ENCODE measurements at places on chromosomes 6 and 20. TPM values are rescaled to one million over a fixed set of nuclear protein-coding genes. Genes with fewer than 3 reads are reported as not detected.

Gene ADGRF4
- under 0.01 TPM for total RNA-seq

Gene SLC17A1
- not detected for total RNA-seq

Gene OR2B6
- total RNA-seq = 0.17 TPM

Gene ZNF451
- total RNA-seq = 74.6 TPM

Gene LY6G6F
- not detected for total RNA-seq

Gene NKAPL
- 3.3 TPM for total RNA-seq

GRCh38 chr6:37483917-37484785 is 15.5 kb downstream of the CCDC167 start:
- no peak overlapping the region for H3K27ac ChIP-seq
- no peaks in the 10 kb centered on the region for H3K4me1 ChIP-seq
- no peaks in the 10 kb centered on the region for H3K27me3 ChIP-seq
- DNase-seq = peak; percentile 25

DNA sequence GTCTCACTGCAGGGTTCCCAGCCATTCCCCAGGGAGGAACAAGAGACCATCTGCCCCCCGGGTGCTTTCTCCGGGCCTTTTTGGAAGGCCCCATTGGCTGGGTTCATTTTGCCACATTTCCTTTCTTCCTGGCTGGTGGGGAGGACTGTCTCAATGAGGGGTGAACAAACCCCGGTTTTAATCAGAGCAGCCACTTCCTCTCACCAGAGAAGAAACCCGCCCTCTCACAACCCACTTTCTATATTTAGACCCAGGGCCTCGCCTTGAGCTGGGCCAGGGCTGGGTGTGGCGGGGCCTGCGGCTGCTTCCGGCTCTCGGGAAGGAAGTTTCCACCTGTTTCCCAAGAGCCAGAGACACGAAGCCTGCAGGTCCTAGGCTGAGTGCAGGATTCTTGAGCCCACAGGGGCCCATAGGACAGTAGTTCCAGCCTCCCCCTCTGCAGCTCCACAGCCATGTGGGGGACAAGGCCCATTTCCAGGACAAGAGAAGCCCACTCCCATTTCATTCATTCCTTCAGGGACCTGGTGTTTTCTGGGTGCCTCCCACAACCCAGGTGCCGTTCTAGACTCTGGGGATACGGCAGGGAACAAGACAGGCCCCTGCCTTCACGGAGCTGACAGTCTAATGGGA is 41.8 kb downstream of the RBM38 start:
- no peak for DNase-seq
- H3K4me3 ChIP-seq = no peak overlapping the region
- no peak overlapping the region for H3K27ac ChIP-seq
- no peaks in the 10 kb centered on the region for H3K27me3 ChIP-seq
- no peaks in the 10 kb centered on the region for H3K36me3 ChIP-seq
- no peaks in the 10 kb centered on the region for H3K4me1 ChIP-seq

DNA sequence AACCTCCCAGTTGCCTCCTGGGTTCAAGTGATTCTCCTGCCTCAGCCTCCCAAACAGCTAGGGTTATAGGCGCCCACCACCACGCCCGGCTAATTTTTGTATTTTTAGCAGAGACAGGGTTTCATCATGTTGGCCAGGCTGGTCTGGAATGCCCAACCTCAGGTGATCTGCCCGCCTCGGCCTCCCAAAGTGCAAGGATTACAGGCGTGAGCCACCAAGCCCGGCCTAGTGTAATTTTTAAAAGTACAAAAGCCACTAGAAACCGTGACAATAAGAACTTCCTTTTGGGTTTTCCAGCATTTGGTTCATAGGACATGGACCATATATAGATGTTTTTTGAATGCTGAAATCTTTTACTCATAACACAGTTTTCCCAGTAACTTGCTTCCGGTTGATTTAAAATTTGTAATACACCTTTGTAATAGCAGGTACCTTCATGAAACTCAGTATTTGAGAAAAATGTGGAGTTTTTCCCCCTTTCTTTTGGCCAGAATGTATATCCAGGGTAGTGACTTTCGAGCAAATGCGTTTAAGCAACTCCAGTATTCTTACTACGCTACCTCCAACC is 467 bp downstream of the PXT1 start:
- peak overlapping the region; percentile 91 for H3K4me3 ChIP-seq
- peak overlapping the region; percentile 97 for H3K27ac ChIP-seq
- H3K36me3 ChIP-seq = no peaks in the 10 kb centered on the region
- peaks cover 8% of the 10 kb centered on the region for H3K4me1 ChIP-seq

DNA sequence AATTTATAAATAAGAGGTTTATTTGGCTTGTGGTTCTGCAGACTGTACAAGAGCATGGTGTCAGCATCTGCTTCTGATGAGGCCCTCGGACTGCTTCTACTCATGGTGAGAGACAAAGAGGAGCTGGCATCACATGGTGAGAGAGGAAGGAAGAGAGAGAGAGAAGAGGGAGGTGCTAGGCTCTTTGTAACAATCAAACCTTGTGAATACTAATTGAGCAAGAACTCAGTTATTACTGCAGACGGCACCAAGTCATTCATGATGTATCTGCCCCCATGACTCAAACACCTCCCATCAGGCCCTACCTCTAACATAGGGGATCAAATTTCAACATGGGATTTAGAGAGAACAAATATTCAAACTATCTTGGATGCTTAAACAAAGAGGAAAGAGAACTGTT is 6.3 kb upstream of the SIRPG start:
- peaks cover 3% of the 10 kb centered on the region for H3K27me3 ChIP-seq
- DNase-seq = peak; percentile 24
- no peaks in the 10 kb centered on the region for H3K4me1 ChIP-seq
- no peaks in the 10 kb centered on the region for H3K36me3 ChIP-seq

GRCh38 chr20:60984666-60985065 is 267.4 kb upstream of the CDH4 start:
- DNase-seq = no peak
- no peaks in the 10 kb centered on the region for H3K4me1 ChIP-seq
- no peak overlapping the region for H3K4me3 ChIP-seq

- no peaks in the 10 kb centered on the region for H3K4me1 ChIP-seq
- H3K27ac ChIP-seq = no peak overlapping the region
- H3K27me3 ChIP-seq = no peaks in the 10 kb centered on the region
- no peak for DNase-seq
- H3K4me3 ChIP-seq = no peak overlapping the region
These were observed 45.3 kb upstream of the DSN1 start for GRCh38 chr20:36818861-36819260.

DNA sequence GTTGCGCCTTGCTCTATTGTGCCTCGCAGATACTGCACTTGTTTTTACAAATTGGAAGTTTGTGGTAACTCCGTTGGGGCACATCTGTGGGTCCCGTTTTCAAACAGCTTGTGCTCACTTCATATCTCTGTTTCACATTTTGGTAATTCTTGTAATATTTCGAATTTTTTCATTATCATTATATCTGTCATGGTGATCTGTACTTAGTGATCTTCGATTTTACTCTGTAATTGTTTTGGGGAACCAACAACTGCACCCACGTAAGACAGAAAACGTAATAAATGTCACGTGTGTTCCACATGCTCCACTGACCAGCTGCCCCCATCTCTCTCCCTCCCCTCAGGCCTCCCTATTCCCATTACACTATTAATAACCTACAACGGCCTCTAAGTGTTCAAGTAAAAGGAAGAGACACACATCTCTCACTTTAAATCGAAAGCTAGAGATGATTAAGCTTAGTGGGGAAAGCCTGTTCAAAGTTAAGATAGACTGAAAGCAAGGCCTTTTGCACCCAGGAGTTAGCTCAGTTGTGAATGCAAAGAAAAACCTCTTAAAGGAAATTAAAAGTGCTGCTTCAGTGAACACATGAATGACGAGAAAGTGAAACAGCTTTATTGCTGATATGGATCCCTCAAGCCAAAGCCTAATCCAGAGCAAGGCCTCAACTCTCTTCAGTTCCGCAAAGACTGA is 26.9 kb downstream of the TTLL2 start:
- no peak for DNase-seq
- H3K36me3 ChIP-seq = no peaks in the 10 kb centered on the region
- H3K4me1 ChIP-seq = no peaks in the 10 kb centered on the region
- no peak overlapping the region for H3K27ac ChIP-seq
- peak overlapping the region; percentile 39 for H3K4me3 ChIP-seq

- H3K27ac ChIP-seq = no peak overlapping the region
- H3K4me1 ChIP-seq = no peaks in the 10 kb centered on the region
- peak; percentile 63 for DNase-seq
- no peak overlapping the region for H3K4me3 ChIP-seq
- no peaks in the 10 kb centered on the region for H3K36me3 ChIP-seq
- no peaks in the 10 kb centered on the region for H3K27me3 ChIP-seq
These were observed 103.5 kb downstream of the GJA10 start for GRCh38 chr6:89997456-89998445.

DNA sequence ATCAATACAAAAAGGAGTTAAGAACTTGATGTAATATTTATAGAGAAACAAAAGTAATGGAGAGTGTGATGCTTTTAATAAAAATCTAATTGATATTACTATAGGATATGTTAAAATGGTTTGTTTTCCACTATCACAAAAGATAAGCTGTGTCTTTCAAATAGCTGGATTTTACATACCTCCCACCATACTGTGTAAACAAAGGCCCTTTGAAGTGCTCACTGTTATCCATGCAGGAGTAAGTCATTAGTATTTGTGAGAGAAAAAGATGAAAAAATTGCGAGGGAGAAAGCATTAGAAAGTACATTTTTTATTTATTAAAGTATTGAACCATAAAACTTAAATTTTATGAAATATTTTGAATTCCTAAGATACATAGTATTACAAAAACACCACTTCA is 733.0 kb downstream of the GRIK2 start:
- DNase-seq = no peak
- no peaks in the 10 kb centered on the region for H3K27me3 ChIP-seq

DNA sequence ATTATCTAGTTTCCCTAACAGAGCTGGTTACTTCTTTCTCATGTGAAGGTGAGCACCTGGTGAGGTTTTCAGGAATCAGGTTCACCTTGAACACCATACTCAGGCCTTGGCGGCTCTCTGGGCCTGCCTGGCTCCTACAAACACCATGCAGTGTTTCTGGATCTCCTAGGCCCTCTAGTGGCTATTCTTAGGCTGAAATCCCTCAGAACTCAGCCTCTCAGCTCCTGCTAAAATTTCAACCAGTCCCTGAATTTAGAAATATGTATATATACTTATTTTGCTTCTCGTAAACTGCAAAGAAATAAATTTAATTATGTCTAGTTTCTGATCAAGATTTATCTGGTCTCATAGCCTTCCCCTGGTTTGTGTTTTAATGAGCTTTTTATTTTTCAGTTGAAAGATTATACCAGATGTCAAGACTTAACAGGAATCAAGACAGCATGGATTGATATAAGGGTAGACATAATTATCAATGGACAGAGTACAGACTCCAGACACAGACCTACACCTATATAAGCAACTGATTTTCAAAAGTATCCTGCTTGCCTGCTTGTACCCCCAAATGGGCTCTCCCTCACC is 55.9 kb downstream of the ANKEF1 start:
- peak; percentile 51 for DNase-seq
- H3K27ac ChIP-seq = no peak overlapping the region
- no peaks in the 10 kb centered on the region for H3K36me3 ChIP-seq
- no peaks in the 10 kb centered on the region for H3K27me3 ChIP-seq
- peaks cover 7% of the 10 kb centered on the region for H3K4me1 ChIP-seq

- no peak overlapping the region for H3K4me3 ChIP-seq
- H3K36me3 ChIP-seq = no peaks in the 10 kb centered on the region
- DNase-seq = peak; percentile 25
These were observed 39.7 kb downstream of the PREP start for GRCh38 chr6:105363100-105363754.
